ENCODE measurements at places on chromosomes 4 and X. TPM values are rescaled to one million over a fixed set of nuclear protein-coding genes. Genes with fewer than 3 reads are reported as not detected.
A peak's percentile ranks its signal among the peaks of the same experiment; 100 is the strongest.

The SORBS2 gene
- 1,282 TPM for total RNA-seq

- H3K36me3 ChIP-seq, result no peaks in the 10 kb centered on the region
- no peaks in the 10 kb centered on the region for H3K27me3 ChIP-seq
- H3K27ac ChIP-seq, result no peak overlapping the region
- H3K4me1 ChIP-seq, result no peaks in the 10 kb centered on the region
- no peak overlapping the region for H3K4me3 ChIP-seq
Observed at GRCh38 chr4:31613946-31614623, 893.9 kb downstream of the PCDH7 start.

DNA sequence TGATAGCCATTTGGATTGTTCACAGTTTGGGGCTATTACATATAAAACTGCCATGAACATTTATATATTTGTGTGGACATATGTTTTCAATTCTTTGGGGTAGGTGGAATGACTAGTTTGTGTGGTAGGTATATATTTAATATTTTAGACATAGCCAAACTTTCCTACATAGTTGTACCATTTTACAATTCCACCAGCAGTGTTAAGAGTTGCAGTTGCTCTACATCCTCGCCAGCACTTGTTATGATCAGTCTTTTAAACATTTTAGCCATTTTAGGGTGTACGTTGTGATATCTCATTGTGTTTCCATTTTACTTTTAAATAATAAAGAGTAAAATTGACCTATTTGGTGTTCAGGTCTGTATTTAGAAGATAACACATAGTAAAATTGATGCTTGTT lies 76.6 kb downstream of the ZFX start:
- no peak for DNase-seq
- H3K27ac ChIP-seq, result no peak overlapping the region
- no peaks in the 10 kb centered on the region for H3K36me3 ChIP-seq
- no peaks in the 10 kb centered on the region for H3K4me1 ChIP-seq
- H3K27me3 ChIP-seq, result no peaks in the 10 kb centered on the region

GRCh38 chrX:130330146-130330545 lies 9.6 kb upstream of the SLC25A14 start:
- H3K27me3 ChIP-seq, result peaks cover 21% of the 10 kb centered on the region
- no peak overlapping the region for H3K4me3 ChIP-seq
- no peak overlapping the region for H3K27ac ChIP-seq
- no peaks in the 10 kb centered on the region for H3K36me3 ChIP-seq

GRCh38 chrX:103362474-103362873 lies 6.2 kb downstream of the TCEAL9 start:
- H3K36me3 ChIP-seq, result no peaks in the 10 kb centered on the region
- H3K4me3 ChIP-seq, result no peak overlapping the region
- peaks cover 5% of the 10 kb centered on the region for H3K4me1 ChIP-seq
- DNase-seq, result no peak
- H3K27me3 ChIP-seq, result no peaks in the 10 kb centered on the region

GRCh38 chrX:119482041-119482440 lies 13.8 kb downstream of the SLC25A5 start:
- H3K27me3 ChIP-seq, result no peaks in the 10 kb centered on the region
- peaks cover 12% of the 10 kb centered on the region for H3K4me1 ChIP-seq

DNA sequence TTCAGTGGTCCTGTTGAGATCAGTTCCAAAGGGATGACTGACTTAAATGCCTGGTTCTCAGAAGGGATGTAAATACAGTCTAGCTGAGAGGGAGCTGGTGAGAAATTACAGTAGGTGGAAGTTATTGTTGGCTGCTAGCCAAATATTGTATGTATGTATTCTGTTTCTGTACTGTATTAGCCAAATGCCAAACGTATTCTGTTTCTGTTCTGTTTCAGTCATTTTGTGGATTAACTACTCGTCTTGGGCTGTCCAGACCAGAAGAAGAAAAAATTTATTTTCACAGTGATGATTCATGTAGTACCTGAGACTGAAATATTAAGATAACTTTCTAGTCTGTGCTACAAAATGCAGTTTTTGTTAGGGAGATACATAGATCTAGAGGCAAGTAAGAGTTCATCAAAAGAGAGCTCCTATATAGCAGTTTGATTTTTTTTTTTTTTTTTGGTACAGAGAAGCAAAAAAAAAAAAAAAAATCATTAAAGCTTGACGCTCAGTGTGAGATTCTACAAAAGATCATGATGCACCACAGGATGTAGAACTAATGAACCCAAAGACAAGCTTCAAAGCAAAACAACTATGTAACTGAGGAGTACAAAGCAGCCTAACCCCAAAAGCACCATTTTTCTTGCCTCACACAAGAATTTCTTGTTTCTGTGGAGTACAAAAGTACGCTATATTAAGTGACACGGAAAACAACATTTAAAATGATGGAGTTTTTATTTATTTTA lies 54.8 kb downstream of the CASP6 start:
- no peaks in the 10 kb centered on the region for H3K4me1 ChIP-seq
- H3K27me3 ChIP-seq, result no peaks in the 10 kb centered on the region
- H3K36me3 ChIP-seq, result peaks cover 6% of the 10 kb centered on the region
- no peak for DNase-seq

DNA sequence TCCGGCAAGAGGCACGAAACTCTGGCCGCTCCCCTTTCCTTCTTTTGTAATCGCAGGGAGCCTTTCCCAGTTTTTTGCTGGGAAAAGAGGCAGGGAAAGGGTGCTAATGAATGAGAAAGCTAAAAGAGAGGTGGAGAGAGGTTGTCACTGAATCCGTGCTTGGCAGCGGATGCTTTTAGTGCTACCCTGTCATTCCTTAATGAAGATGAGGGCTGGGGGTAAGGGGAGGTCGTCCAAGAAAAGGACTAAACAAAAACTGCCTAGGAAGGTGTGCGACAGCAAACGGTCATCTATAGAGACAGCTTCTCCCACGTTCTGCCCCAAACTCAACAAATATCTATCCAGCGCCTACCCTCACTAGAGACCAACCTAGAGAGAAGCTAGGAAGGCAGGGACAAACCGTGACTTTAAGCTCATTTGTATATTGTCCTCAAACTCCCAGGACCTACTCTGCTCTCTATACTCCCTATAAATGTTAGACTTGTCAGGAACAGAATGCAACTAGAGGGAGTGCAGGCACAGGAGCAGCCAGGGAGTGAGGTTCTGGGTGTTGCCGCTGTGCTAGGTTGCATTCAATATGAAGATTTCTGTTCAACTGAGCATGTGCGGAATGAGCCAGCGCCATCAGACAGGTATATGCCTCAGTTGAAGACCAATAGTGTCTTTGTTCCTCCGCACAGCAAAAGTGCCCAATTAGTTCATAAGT lies 777 bp upstream of the CASK start:
- peak overlapping the region; percentile 76 for H3K4me3 ChIP-seq
- peak overlapping the region; percentile 92 for H3K27ac ChIP-seq
- no peak for DNase-seq
- H3K4me1 ChIP-seq, result peaks cover 5% of the 10 kb centered on the region
- H3K36me3 ChIP-seq, result no peaks in the 10 kb centered on the region

The PRR32 gene
- not detected for total RNA-seq

- no peaks in the 10 kb centered on the region for H3K27me3 ChIP-seq
- H3K36me3 ChIP-seq, result no peaks in the 10 kb centered on the region
- no peak overlapping the region for H3K27ac ChIP-seq
- no peaks in the 10 kb centered on the region for H3K4me1 ChIP-seq
- no peak overlapping the region for H3K4me3 ChIP-seq
Observed at GRCh38 chr4:22941688-22942375, 249.1 kb downstream of the GBA3 start.

GRCh38 chrX:134880866-134881265 lies 109.9 kb upstream of the SMIM10 start:
- H3K36me3 ChIP-seq, result no peaks in the 10 kb centered on the region
- DNase-seq, result no peak
- H3K4me3 ChIP-seq, result no peak overlapping the region
- no peaks in the 10 kb centered on the region for H3K27me3 ChIP-seq
- no peak overlapping the region for H3K27ac ChIP-seq

The MAPK10 gene
- 4.0 TPM for total RNA-seq

GRCh38 chrX:96721354-96721753 lies 36.7 kb downstream of the DIAPH2 start:
- DNase-seq, result no peak
- no peaks in the 10 kb centered on the region for H3K36me3 ChIP-seq
- H3K4me3 ChIP-seq, result no peak overlapping the region
- H3K27ac ChIP-seq, result no peak overlapping the region

DNA sequence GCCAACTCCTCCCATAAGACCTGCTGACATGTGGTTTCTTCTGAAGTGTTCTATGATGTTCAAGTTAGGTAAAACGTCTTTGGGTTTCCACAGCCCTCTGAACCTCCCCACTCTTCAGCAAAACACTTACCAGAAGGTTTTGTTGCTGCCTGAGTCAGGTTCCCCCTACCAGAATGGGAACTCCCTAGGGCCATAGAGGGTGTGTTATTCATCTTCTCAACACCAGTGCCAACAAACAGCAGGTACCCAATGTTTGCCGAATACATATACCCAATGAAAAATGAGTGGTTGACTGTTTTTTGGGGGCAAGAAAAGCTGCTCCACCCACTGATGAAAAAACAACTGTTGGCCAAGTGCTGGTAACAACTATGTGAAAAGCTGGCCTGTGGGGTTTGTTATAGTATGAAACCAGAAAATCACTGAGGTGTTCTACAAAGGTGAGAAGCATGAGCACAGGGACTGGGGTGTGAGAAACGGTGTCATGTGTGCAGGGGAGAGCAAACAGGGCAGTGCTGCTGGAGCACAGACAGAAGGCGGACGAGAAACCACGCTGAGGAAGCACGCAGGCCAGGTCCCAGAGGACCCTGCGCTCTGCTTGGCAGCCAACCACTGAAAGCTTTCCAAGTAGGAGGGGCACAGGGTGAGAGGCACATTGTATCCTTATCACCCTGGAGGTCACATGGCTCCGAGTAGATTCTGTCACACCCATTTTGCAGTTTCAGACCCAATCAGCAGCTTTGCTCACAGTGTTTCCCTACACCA lies 28.8 kb downstream of the ATP8A1 start:
- DNase-seq, result peak; percentile 83
- H3K36me3 ChIP-seq, result peaks cover 5% of the 10 kb centered on the region
- H3K4me3 ChIP-seq, result no peak overlapping the region
- H3K4me1 ChIP-seq, result peaks cover 47% of the 10 kb centered on the region
- H3K27me3 ChIP-seq, result no peaks in the 10 kb centered on the region

The STPG2 gene
- not detected for total RNA-seq

- no peak overlapping the region for H3K27ac ChIP-seq
- H3K36me3 ChIP-seq, result no peaks in the 10 kb centered on the region
- no peak overlapping the region for H3K4me3 ChIP-seq
- no peaks in the 10 kb centered on the region for H3K4me1 ChIP-seq
- DNase-seq, result no peak
Observed at GRCh38 chr4:107561481-107561880, 158.6 kb downstream of the PAPSS1 start.

DNA sequence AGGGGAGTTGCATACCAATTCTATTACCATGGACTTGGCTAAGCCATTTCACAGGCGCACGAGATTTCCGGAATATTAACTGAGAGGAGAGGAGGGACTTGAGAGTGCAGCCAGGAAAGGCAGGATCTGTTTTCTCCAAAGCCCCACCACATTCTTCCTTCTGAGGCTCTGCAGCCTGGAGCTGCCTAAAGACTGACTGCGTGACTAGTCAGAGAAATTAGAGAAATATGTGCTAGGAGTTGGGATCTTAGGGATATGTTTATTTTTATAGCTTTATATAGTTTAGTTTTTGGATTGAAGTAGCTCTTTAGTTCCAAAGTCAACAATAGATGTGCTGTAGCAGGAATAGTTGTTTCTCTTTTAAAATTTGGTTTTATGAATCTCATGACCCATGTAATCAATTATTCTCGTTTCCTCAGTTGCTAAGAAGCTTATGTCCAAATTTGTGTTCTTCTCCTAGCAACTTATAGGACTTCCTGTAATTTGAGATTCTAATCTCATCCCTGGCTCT lies 300.1 kb upstream of the DDX53 start:
- no peak overlapping the region for H3K27ac ChIP-seq
- H3K36me3 ChIP-seq, result no peaks in the 10 kb centered on the region
- no peak for DNase-seq
- H3K4me3 ChIP-seq, result no peak overlapping the region

The GRIA3 gene
- total RNA-seq, result 3.7 TPM

DNA sequence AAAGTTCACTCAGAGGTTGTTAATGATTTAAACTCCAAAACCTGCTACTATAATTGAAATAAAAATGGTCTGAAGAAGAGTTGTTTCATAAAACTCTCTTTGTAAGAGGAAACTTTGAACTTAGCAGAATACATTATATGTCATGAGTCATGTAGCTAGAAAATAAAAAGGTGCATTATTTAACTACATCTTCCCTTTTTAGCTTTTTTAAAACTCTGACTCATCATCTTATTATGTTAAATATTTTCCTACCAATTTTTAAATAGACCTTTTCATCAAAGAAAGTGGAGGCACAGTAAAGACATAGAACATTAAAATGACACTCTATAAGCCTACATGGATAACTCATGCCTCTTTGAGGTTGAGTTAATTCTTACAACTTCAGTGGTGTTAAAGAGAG lies 1.2 kb upstream of the ZNF827 start:
- H3K4me3 ChIP-seq, result no peak overlapping the region
- H3K27ac ChIP-seq, result no peak overlapping the region
- no peaks in the 10 kb centered on the region for H3K36me3 ChIP-seq
- H3K4me1 ChIP-seq, result peaks cover 35% of the 10 kb centered on the region
- H3K27me3 ChIP-seq, result no peaks in the 10 kb centered on the region

DNA sequence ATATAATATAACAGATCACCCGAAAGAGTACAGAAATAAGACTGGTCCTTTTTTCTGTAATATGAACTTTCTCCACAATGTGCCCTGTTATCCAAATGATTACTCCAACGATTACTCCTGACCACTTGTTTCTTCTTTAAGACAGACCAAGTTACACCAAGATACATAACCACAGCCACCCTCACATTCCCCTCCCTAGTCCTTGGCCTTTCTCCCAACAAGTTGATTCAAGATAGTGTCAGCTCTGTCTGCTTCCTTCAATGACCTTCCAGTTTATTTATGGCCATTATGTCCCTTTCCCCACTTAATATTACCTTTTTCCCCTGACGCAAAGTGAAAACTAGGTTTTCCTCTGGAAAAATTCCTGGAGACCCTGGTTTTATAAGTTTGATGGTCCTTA lies 397.2 kb downstream of the FAM47B start:
- no peak for DNase-seq
- no peaks in the 10 kb centered on the region for H3K36me3 ChIP-seq
- no peaks in the 10 kb centered on the region for H3K27me3 ChIP-seq
- H3K4me3 ChIP-seq, result no peak overlapping the region
- H3K27ac ChIP-seq, result no peak overlapping the region

- DNase-seq, result no peak
- H3K4me1 ChIP-seq, result no peaks in the 10 kb centered on the region
- H3K27ac ChIP-seq, result peak overlapping the region; percentile 0
- no peak overlapping the region for H3K4me3 ChIP-seq
- H3K27me3 ChIP-seq, result no peaks in the 10 kb centered on the region
Observed at GRCh38 chr4:39655876-39656275, 17.2 kb upstream of the SMIM14 start.
